ENCODE measurements at places on chromosomes 2 and 18.

GRCh38 chr2:3193443-3194330 is 183.9 kb downstream of the EIPR1 start:
- no peak for DNase-seq

DNA sequence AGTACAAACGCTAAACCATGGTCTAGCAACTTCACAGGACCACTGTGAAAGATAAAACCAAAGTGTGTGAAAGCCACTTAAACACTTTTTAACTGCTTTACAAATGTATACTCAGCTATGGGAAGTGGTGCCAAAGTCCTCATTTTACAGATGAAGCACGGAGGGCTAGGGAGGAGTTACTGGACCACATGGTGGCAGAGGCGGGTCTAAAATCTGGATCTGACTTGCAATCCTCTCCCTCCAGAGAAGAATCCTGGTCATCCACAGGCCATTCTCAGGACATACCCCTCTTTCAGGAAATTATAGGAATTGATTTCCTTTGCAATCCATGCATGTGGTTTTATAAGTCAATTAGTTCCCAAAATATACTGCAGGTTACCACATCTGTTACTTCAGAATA is 84.6 kb upstream of the GYPC start:
- DNase-seq = no peak

- no peak for DNase-seq
These were observed 84.1 kb upstream of the EPC2 start for GRCh38 chr2:148560496-148560895.

DNA sequence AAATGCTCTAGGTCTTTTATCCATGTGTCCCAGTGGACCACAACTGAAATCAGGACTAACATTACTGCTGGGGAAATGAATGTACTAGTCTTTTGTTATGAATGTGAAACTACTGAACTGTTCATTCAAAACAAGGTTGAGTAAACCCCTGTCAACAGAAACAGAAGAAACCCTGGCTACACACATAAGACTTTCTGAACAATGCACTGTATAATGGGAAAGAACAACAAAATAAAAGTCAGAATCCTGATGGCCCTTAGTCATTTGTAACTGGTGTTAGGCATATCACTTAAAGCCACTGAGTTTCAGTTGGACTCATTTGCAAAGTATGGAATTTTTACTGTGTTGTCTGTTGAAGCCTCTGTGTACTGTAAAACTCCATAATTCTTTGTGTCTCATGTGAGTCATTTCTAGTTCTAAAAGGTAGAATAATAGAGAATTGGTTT is 77.0 kb upstream of the UBXN4 start:
- DNase-seq = no peak

- no peak for DNase-seq
These were observed 37.4 kb downstream of the PNO1 start for GRCh38 chr2:68195096-68195495.

DNA sequence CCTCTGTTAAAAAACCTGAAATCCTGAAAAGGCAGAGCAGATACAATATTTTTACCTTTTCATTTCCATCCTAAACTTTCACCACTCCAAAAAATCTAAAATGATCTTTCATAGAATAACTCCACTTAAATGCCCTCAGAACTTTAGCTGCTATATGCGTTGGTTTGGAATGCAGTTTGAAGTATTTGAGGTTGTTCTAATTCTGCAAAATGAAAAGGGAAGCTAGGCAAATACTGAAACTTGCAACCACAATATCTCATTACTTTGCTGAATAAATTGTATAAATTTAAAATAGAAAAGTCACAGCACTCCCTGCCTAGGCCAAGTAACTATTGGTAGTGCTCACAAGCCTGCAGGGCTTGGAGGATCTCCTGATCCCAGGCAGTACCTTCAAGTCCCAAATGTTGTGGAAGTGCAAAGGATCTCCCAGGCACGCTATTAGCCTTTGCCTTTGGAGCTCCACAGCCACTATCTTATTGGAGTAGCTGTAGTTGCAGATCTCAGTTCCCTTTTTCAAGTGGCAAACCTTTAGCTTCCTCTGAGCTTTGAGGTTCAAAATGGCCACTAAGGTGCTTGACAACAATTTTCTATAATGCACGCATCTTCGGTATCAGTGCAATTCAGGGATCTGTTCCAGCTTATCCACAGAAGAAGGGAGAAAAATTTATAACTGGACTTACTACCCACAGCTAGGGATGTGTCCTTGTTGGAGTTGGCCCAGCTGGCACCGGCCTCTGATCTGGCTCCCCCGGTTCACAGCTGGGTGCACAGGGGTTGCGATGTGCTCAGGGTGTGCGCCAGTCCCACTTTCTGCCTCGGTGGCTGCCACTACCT is 43.4 kb upstream of the ANKRD62 start:
- no peak for DNase-seq

- DNase-seq = peak; percentile 59
These were observed 37.4 kb upstream of the GPC1 start for GRCh38 chr2:240397924-240398645.

DNA sequence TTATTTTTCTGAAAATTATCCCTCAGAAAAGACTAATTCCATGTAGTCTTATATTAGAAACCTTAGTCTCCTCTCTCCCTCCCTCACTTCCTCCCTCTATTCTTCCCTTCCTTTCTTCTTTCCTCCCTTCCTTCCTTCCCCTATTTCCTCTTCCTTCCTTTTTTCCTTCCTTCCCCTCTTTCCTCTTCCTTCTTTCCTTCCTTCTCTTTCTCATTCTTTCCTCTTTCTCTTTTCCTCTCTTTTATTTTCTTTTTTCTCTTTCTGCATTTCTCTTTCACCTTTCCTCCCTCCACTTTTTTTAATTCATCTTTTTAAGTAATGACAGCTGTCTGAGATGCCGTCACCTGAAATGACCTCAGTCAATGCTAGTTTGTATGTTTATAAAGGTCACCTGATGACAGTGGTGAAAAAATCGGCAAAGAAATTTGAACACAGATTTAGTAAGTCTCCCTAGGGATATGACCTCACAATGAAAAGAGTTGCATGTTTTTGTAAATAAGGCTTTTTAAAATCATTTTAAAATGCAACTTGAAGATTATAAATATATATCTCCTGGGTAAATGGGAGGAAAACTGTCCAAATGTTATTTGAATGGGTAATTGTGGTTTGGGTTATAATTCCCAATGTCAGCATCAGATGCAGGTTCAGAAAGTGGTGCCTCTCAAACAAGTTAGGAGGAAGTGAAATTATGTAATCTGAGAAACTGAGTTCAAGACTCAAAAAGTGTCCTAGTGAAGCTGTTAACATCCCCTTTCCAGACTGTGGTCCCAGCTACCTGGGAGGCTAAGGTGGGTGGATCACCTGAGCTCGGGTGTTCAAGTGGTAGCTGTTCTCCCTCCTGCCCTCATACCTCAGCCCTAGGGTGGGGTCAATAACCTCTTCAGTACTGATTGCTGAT is 90.3 kb upstream of the ST3GAL5 start:
- no peak for DNase-seq

GRCh38 chr18:32289483-32290075 is 99.7 kb downstream of the MEP1B start:
- DNase-seq = no peak

DNA sequence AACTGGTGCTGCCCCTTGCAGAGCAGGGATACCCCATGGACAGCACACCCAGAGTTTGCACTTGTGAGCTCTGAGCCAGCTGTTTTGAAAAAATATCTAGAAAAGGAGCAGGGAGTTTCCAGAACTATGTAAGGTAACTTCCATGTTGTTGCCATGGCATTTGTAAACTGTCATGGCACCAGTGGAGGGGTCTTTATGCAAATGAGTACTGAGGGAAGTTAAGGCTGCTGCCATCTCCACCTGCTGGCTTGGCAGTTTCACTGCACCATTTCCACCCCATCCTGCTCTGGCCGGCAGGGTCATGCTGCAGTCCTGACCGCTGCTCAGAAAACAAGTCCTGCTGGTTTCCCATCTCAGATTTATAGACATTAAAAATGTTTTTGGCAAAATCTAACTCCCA is 52.3 kb upstream of the SNTG2 start:
- DNase-seq = no peak

GRCh38 chr2:121043061-121043826 is 241.8 kb downstream of the TFCP2L1 start:
- peak; percentile 19 for DNase-seq

DNA sequence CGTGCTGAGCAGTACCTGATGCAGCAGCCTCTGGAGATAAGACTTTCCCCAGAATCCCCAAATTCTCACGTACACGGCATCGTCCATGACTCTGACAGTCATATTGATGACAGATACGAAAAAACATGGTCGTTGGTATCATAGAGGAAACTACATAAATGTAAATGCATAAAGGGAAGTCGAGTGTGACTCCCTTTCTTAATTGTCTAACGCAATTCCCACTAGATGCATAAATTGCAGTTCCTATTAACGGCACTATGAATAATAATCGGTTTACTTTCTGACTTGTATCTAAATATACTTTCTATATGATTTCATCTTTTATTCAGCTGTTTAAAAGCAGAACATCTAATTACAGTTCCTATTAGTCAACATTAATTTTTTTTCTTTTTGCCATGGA is 322.6 kb upstream of the REV1 start:
- no peak for DNase-seq

DNA sequence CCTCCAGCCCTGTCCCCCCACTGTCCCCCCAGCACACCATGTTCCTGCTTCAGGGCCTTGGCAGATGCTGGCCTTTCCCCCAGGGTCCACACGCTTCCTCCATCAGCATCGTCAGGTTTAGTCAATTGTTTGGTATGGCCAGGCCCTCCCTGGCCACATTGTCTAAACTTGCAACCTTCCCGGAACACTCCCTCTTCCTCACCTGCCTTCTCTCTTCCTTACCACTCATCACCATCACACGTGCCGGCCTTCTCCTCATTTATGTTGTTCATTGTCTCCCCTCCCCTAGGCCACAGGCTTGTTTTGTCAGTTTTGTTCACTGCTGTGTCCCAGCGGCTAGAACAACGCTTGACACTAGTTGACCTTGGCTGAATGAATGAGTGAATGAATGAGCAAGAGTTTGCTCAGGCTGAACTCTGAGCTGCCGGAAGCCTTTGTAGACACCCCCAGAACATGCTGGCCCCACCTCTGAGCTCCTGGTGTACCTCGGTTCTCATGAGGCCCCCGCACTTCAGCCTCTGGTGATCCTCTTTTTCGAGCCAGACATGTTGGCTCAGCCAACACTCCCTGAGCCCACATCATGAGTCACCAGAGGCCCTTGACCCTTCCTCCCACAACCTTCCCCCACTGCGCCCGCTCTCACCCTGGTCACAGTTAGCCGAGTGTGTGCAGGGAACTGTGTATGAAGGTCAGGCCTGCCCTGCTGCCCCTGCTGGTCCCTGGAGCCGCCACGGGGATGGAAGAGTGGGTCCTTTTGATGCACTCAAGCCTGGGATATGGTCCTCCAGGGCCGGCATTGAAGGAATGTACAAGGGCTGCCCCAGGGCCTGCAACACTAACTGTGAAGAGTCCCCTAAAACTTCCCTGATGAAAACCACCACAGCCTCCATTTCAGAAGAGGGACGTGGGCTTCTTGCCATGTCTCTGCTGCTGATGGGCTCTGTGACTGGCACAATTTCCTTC is 57.5 kb downstream of the HS1BP3 start:
- DNase-seq = peak; percentile 82

DNA sequence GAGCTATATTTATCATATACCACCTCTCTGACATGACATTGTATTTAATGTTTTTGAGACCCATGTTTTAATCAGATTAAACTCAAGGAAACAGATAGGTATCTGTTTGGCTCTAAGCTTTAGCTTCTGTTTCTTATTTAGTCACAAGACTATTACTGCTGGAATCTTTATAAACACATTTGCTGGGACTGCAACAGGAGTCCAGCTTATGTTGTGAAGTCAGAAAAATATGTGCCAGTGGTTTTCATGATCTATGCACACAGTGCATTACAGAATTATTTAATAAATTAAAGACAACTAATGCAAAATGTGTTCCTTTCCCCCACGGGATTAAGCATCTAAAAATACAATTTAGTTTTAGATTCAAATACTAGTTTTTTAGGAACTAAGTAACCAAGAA is 338.9 kb downstream of the ZEB2 start:
- no peak for DNase-seq

DNA sequence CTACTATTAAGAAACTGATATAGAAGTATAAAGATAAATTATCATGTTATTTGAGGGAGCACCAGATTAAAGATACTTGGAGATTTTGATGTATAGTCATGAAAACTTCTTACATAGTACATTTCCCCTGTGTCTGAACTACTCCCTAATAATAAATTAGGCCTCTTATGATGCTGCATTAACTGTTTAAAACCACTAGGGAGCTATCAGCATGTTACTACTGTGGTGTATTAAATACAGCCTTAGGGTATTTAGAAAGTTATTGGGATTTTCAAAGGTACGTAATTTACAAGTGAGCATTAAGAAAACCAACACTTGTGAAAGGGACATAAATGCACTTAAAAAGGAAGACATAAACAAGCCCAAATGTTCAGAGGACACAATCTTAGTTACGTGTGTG is 714.0 kb downstream of the EPHA4 start:
- no peak for DNase-seq

- no peak for DNase-seq
These were observed 129.3 kb downstream of the FAM210A start for GRCh38 chr18:13597068-13597467.

DNA sequence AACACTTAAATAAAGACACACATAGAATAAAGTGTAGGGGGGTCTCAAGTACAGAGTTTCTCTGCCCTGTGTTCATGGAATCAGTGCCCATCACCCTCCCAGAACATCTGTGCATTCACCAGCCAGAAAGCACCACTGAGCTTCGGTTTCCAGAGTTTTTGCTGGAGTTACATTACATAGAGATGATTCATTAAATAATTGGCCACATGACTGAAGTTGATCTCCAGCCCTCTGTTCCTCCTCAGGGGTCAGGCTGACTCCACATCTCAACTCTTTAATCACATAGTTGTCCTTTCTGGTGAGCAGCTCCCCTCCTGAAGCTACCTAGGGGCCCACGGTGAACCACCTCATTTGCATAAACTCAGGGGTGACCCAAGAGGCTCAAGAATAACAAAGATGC is 129.8 kb downstream of the METTL4 start:
- DNase-seq = no peak

GRCh38 chr2:60880643-60881046 is 729 bp upstream of the REL start:
- no peak for DNase-seq

- DNase-seq = no peak
These were observed 16.2 kb downstream of the CEP68 start for GRCh38 chr2:65072181-65072970.

- no peak for DNase-seq
These were observed 116.2 kb upstream of the ST6GAL2 start for GRCh38 chr2:107001964-107002696.

DNA sequence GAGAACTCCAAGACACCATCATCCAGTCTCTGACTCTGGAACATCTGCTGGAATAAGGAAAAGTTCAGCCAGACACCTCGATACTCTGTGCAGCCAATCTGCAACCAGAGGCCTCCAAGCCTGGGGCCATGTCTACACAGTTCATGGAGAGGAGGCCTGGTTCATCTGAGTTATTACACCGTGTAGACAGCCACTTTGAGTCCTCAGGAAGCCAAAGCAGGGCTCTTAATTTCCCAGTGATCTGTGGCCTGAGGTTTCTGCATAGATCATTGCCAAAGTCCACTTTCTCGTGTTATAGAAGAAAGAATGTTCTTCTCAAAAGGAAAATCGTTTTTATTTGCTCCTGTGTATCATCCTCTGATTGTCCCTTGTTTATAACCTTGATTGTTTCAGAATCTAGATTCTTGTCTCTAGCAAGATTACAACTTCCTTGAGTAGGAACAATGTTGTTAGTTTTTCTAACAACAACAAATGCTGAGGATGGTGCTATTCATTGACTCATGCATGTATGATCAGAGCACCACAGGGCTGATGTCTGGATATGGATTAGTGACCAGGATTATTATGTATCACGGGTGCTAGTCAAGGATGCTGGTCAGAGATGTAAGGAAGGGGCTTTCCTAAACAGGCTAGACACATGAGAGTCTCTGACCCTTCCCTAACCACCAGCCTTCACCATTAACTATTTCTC is 30.7 kb upstream of the MARCO start:
- no peak for DNase-seq
